Kidney glomerular epithelial cell (primary cell): ENCODE measurements at places on chromosomes 5 and 9.

DNA sequence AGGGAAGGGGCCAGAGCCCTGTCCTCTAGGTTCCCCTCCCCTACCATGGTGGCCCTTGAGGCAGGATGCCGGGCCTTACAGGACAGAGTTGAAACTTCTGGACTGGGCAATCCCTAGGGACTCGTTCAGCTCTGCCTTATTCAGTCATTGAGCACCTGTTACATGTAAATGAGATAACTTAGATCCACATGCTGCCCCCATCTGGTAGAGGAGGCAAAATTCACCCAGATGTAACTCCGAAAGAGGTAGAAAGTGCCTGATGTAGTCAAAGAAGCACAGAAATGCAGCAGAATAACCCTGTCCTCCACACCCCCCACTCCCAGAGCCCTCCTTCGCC, 1.5 kb downstream of the GGTA1 start:
- DNase-seq, result peak; percentile 70

DNA sequence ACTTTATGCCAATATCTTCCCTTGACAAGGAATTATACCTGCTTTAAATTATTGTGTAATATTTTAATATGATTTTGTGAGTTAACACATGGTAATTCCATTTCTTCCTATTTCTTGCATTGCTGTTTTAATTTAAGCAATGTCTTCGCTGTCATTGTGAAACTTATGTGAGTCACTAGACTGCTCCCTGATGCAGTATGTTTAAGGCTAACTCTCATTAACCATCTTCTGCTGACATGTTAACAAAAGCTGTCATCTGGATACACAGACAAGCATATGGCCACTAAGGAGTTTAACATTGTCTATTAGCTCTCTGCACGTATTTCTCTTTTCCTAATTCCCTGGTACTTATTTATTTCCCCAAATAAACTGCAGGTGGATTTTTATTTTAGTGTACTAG, 980.8 kb upstream of the CTNND2 start:
- DNase-seq, result no peak

- DNase-seq, result no peak
Measured at GRCh38 chr9:134988706-134989105, 71.0 kb upstream of the FCN1 start.

DNA sequence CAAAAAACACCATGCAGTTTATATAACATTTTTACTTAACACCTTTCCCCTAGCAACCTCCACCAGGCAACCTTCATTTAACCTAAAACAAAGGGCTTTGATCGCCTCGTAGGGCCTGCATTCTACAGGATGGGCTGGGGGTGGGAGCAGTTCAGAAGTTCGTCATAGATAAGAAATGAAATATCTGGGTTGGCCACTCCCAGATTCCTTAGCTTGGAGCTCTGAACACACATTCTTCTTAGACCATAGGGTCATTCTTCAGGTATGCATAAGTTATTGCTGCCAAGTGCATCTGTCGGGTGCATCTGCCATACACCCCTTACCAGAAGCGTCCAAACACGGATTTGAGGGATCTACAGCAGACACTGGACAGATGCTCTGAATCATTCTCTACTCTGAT, 4.3 kb upstream of the SLC22A5 start:
- DNase-seq, result peak; percentile 76

DNA sequence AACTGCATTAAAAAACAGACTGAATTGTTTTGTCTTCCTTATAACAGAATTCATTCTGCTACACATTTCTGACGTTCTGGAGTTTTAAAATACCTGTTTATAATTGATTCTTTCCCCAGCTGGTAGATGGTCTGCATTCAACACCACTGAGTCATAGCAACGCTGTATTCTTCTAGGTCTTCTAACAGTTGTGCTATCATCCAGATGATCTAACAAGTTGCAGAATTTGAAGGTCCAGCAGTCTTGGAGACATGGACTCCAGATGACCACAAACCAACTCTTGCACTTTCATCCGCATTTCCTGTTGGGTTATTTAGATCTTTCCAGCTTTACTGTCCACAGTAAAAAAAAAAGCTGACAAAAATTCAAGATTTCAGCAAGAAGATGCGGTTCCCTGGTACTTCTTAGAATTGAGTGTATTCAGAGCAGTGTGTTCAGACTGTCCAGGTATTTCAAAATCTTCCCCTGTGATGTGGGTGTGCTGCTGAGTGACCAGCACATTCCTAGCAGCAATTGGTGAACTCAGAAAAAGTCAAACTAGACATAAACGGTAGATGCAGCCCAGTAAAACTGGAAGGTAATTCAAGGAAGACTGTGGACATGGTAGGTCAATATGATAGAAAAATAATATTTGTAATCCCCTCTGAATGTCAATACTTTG, 50.2 kb downstream of the CSNK1A1 start:
- peak; percentile 59 for DNase-seq

DNA sequence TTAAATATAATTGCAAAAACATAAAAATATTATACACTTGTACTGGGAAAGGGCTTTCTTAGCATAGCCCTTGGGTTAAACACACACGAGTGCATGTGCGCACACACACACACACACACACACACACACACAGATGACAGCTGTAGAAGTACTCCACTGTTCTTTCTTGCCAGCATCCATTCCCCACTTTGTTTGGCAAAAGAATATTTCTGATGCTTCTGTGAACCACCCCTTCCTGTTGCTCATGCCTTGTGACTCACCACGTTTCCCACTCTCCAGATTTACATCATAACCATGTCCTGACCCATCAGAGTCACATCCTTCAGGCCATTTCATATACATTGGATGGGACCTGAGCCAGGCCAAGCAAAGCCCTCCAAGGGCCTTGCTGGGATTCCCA, 280.1 kb downstream of the DNAH5 start:
- DNase-seq, result no peak

DNA sequence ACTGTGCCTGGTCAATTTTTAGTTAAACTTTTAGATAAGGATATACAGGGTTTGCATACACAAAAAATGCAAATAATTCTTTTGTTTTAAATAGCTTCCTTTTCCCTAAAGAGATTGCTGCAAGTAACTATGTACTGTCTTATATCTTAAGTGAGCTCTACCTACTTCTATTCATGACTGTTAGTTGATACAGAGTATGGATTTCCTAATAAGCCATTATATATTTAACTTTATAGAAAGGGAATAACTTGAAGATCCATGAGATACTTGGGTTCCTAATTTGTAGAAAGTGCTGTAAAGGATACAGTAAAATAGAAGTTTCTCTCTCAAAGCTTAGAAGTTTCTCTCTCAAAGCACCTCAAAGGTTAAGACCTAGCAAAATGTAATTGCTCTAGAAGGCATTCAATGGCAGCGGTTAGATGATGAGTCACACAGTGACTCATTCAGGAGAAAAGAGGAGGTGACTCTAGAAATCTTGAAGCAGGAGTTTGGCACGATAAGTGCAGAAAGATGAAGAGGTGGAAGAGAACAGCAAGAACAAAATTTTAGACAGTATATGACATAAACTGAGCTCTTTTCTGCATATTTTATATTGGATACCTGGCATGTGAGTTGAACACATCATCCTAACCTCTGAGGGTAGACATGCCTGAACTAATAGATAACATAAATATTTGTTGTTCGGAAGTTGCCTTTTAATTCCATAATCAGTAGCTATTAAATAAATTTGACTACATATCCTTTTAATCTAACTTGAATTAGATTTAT, 5.5 kb upstream of the DNAJC21 start:
- DNase-seq, result peak; percentile 92

DNA sequence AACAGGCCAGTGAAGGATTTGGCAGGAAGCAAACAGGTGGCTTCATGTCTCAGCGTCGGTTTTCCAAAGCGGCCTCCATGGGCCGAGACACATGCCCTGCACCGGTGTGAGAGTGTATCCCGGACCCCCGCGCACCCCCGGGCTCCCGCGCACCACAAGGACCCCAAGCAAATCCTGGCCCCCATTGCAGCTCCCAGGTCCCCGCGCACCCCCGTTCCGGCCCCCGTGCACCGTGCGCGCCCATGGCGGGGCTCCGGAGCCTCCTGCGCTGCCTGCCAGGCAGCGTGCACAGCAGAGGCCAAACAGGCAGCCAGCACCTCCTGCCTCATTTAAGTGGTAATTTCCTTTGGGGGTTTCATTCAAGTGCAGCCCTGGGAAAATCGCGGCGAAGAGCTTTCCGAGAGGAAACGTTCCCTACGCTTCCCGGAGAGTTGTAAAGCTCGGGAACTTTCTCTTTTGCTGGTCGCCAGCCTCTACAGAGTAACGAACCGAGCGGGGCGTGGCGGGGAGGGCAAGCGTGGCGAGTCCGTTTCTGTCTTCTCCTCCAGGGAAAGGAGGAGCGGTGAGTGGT, 145.5 kb upstream of the SLC24A2 start:
- peak; percentile 2 for DNase-seq

DNA sequence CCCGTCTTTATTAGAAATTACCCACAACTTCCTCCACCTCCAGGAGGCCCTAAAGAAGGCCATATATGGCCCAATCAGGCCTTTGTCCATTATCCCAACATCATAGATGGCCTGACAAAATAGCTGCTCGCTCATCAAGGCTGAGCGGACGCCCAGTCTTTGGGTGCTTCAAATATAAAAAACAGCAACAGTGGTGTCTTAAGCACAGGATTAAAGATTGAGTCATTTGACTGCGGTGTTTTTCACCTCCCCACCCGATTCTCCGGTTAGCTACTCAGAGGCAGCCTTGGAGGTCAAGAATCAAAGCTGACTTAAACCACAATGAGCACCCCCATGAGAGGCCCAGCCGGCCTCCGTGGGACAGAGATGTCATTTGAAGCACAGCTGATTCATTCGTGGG, 18.8 kb downstream of the S1PR3 start:
- no peak for DNase-seq

GRCh38 chr5:98735806-98736507, 37.5 kb upstream of the RGMB start:
- no peak for DNase-seq

DNA sequence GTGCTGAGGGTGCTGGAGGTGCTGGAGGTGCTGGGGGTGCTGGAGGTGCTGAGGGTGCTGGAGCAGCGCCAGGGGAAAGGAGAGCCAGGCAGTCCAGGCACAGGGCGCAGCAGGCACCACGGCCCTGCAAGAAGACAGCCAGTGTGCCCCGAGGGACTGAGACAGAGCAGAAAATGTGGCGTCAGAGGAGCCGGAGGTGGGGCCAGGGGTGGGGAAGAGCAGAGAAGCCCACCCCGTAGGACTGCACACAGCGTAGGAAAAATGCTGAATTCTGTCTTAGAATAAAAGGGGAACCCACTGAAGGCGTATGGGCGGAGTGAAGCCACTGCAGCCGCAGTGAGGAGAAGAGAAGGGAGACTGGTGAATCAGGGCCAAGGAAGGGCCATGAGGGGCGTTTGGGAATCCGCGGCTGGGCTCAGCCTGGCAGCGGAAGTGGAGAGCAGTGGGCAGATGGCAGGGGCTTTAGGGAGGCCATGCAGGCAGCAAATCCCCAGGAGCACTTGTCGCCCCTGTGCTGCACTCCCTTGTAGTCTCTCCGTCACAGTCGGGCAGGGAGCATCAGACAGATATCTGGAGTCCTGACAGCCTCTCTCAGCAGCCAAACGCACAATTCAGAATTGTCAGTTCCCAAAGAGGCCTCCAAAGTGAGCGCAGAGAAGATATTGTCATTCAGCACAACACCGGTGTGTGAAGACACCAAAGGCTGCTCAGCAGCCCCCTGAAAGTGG, 35.9 kb upstream of the LECT2 start:
- no peak for DNase-seq

- DNase-seq, result no peak
Measured at GRCh38 chr9:37005517-37006140, 28.4 kb downstream of the PAX5 start.

DNA sequence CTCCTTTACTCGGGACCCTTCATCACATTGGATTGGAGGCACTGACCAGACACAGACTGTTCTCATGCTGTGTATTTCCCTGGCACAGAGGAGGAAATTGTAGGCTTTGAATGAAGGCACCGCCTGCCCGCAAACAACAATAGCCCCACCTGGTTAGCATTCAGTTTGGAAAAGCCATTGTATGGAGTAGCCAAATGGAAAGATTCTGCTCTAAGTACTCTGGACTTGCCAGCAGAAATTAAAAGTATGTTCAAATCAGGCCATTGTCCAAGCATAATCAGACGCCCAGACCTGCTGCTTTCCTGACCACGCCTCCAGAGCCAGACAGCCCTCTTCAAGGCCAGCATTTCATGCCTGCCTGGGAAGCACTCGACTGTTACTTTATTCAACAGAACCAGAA, 8.0 kb upstream of the SEMA4D start:
- peak; percentile 57 for DNase-seq

GRCh38 chr5:6737043-6737941, 24.1 kb downstream of the TENT4A start:
- no peak for DNase-seq

- DNase-seq, result no peak
Measured at GRCh38 chr5:78761840-78762239, 113.3 kb upstream of the LHFPL2 start.

- peak; percentile 61 for DNase-seq
Measured at GRCh38 chr5:147479949-147480348, 29.9 kb downstream of the DPYSL3 start.

- DNase-seq, result no peak
Measured at GRCh38 chr5:107501965-107502675, 168.6 kb downstream of the EFNA5 start.

DNA sequence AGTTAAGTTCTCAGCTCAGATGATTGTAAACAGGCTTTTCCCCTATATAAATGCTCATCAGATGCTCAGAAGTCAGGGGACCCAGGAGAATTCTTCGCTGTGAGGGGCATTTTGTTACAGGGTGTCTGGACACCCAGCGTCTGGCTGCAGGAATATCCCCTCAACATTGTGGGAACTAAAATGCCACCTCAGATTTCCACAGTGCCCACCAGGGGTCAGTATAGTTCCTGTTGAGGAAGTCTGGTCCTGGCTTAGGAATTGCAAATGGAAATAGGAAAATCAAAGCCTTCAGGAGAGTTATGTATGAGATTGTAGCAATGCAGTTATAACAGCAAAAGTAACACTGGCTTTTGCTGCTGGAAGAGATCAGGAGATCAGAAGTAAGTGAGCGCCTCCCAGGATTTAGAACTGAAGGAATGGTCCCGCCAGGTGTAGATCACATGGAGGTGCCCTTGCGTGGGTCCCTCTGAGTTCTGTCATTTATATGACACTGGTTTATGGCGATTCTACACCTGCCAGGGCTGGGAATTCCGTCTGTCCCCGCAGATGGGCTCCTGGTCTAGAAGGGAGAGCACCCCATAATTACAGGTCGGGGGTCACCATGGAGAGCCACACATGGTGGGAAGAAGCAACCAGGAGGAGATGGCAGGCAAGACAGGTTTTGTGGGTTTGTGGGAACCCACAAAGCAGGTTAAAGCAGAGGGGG, 47.1 kb upstream of the CTSL start:
- peak; percentile 50 for DNase-seq

- no peak for DNase-seq
Measured at GRCh38 chr9:112384690-112385089, 4.8 kb downstream of the HSDL2 start.

- peak; percentile 82 for DNase-seq
Measured at GRCh38 chr9:94808926-94809700, 82.6 kb downstream of the AOPEP start.

- no peak for DNase-seq
Measured at GRCh38 chr5:66643387-66643786, 47.2 kb downstream of the MAST4 start.

- peak; percentile 49 for DNase-seq
Measured at GRCh38 chr9:109910671-109911518, 130.9 kb downstream of the PALM2AKAP2 start.

GRCh38 chr9:20207176-20207575, 415.1 kb downstream of the MLLT3 start:
- no peak for DNase-seq

- no peak for DNase-seq
Measured at GRCh38 chr5:136457390-136458013, 92.2 kb upstream of the TRPC7 start.

GRCh38 chr5:111976705-111977435, 219.9 kb upstream of the NREP start:
- no peak for DNase-seq
